NCI-H345 (cell line): ENCODE measurements at places on chromosomes 7 and 10.
A peak's percentile ranks its signal among the peaks of the same experiment; 100 is the strongest.

GRCh38 chr7:46525876-46526275, 604.8 kb upstream of the IGFBP3 start:
- DNase-seq: no peak

DNA sequence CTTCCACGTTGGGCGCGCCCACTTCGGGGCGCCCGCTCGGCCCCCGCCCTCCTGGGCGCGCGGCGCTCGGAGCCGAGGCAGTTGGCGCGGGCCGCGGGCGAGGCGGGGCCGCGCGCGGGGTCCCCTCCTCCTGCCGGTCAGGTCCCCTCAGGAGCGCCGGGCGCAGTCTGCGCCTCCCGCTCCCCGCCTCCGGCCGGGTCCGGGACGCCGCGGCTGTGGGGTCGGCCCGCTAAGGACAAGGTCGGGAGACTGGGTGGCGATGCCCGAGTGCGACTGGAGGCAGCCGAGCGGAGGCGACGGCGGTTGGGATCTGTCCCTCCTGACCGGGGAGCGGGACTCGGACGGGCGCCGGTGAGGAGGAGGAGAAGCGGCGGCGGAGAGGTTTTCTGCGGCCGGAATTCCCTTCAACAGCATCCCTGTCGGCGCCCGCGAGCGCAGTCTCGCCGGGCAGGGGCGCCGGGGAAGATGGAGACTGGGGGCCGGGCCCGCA, at the start of gene ATRNL1:
Gene ATRNL1, plus strand, starts transcription at position 80 of the 490 bp plus-strand sequence. Its CDS starts 386 bp downstream, at position 466.
- DNase-seq: peak; percentile 59

DNA sequence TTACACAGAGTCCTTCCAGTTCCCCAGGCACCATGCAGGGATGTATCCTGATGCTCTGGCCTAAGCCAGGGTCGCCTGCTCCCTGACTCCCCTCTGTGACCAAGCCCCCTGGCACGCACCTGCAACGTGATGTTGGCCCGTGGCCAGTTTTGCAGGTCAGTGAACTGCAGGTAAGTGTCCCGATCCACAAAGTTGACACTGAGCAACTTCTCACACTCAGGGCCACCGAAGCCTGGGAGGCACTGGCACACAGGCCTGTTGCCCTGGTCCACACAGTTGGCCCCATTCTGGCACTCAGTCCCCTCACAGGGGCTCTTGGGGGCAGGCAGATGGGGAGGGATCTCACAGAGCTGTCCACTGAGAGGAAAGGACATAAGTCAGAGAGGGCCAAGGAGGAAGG, 174.3 kb downstream of the LCOR start:
- no peak for DNase-seq

GRCh38 chr10:58642916-58643428, 130.3 kb downstream of the BICC1 start:
- no peak for DNase-seq

DNA sequence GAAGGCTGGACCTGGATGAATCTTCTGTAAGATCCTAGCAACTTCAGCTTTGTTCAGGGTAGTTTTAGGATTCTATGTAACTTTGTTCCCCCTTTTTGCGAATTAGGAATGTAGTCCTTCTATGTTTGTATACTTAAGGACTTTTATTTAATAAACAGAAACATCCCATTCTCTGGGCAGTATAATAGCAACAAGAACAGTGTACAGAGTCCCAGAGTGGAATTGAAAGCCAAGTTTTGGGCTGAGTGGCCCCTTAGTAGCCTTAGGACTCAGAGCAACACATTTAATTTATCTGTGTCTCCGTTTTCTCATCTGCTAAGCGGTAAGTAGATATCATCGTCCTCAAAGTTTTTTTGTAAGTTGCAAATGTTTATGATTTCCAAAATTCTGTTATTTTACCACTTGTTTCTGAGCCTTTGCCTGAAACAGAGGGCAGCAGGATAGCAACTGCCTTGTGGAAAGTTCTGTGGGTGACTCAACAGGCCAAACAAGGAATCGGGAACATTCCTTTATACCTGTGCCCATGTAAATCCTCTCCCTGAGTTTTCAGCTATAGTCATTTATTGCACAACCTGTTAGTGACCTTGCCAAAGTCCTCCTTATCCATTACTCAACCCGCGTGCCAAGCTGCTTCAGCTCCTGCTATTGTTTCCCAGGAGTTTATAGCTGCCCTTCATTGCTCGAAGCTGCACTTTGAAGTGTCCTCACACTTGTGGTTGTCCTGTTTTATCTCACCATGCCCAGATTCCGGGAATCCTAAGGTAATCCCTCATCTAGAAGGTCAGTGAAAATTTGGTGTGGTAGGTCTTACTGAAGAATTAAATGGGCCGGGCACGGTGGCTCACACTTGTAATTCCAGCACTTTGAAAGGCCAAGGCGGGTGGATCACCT, 199.1 kb upstream of the AHR start:
- no peak for DNase-seq

GRCh38 chr7:8254215-8254614, 7.8 kb downstream of the ICA1 start:
- no peak for DNase-seq

DNA sequence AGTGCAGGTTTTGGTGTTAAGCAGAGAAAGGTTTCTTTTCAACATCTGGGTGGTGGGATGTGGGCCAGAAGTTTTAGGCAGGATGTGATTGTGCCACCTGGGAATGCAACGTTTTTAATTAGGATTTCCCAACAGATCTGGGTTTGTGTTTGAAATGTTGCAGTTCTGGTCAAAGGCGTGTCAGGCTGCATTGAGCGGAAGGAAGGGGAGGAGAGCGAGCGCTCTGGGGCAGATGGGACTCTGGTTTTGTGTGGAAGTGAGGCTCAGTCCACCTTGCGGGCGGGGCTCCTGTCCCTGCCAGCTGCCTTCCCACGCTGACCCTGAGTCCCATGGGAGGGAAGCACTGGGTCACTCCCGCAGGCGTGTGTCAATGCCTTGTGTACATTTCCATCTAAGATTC, 767.7 kb downstream of the KCNMA1 start:
- no peak for DNase-seq

DNA sequence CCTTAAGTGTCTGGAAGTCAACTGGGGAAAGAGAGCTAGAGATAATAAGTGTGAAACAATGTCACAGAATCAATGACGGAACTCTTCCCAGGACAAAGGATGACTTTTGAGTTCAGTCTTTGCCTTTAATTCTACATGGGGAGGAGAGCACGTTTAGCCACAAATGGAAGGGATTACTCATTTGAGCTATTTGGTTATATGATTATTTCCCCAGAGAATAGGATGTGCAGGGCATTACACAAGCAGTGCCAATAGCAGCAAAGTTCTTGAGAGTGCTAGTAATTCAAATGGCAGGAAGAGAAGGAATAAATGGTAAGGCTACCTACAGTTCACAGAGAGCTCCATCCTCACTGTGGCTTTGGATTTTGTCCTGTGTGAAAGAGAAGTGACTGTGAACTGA, 6.0 kb downstream of the EGFR start:
- no peak for DNase-seq

DNA sequence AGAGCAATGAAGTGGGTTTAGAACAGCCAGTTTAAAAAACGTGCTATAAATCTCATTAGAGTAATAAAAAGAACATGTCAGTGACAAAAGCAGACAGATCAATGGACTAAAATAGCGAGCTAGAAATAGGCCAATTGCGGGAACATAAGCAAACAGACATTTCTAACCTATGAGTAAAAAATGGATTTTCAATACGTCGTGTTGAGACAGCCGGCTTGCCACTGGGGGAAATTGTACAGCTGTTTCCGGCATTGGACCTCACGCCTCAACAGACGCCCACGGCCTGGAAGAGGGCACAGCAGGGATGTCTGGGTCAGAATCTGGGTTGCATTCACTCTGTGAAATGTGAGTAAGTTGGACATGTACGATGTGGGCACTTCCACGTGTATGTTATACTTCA, 92.9 kb downstream of the SVOPL start:
- no peak for DNase-seq

GRCh38 chr7:8436965-8437364, 3.6 kb downstream of the NXPH1 start:
- no peak for DNase-seq

DNA sequence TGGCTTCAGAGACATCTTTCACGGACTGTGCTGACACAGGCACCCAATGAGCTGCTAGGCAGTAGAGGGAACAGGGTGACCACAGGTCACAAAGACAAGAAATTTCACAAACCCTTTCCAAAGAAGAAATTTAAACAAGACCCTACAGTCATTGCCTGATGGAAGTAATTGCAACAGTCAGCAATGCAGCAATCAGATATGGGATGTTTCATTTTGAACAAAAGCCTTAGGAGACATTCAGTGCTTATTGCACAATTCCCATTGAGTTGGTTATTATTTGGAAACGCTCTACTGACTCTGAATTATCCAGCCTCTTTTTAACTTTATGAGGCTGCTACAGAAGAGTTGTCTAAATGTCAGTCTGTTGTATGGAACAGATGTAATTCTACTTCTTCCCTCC, 85.5 kb downstream of the ETV1 start:
- peak; percentile 77 for DNase-seq

GRCh38 chr10:44394696-44395381, 9.9 kb upstream of the CXCL12 start:
- DNase-seq: no peak

DNA sequence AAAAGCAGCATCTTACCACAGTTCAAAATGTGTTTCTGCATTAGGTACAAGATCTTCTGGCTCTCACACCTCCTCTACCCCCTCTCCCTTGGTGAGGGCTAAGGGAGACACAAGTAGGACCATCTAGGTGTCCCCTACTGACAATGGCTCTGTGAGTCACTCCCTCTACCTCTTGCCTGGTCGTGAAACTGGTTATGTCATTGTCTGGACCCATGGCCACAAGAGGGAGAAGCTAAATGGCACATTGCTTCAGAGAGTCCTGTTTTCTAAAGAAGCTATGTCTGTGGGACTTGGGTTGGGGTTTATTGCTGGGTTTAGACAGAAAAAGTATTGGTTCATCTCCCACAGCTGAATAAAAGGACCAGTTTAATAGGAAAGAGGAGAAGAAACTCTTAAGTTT, 4.0 kb upstream of the PLXNA4 start:
- DNase-seq: peak; percentile 18

DNA sequence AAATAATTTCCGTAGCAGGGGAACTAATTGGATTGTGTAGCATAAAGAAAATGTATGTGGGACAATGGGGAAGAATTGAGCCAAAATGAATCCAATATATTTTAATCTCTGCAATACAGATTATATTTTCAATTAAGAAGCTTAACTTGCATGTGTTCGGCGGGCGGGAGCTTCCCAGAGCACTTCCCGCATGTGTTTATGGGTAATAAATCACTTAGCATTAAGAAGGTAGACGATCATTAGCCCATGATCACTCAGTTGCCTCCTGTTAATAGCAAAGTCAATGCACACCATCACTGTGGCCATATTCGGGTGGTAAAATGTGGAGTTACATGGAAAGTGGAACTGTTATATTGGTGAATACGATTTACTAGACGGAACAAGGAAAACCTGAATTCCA, 122.9 kb upstream of the INSYN2A start:
- DNase-seq: no peak

- DNase-seq: no peak
Measured at GRCh38 chr7:2049111-2049781, 183.5 kb downstream of the MAD1L1 start.

DNA sequence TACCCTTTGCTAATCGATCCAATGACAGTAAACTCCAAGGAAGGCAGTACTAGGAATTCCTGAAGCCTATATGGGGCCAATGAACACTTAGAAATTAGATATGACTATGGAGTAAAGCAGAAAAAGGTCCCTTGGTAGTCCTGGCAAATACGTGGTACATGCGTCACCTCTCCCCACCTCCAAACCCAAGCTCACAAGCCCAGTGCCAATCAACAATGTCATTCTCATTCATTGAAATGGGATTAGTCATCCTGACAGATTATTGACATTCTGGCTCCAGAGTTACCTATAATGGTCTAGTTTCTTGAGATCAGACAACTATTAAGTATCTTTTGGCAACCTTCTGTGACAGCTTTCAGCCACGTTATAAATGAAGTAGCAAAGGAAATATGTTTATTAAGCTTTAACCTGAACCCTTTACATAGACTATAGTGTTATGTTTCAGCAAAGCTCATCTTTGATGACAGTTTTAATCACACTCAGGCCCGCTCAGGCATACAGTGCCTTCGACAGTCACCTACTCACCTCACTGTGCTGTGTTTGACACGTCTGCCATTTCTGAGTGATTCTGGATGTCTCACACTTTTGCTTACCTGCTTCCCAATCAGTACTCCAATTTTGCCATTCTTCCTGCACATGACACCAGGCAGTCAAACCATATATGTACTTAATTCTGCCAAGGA, 69.6 kb upstream of the ADO start:
- no peak for DNase-seq

DNA sequence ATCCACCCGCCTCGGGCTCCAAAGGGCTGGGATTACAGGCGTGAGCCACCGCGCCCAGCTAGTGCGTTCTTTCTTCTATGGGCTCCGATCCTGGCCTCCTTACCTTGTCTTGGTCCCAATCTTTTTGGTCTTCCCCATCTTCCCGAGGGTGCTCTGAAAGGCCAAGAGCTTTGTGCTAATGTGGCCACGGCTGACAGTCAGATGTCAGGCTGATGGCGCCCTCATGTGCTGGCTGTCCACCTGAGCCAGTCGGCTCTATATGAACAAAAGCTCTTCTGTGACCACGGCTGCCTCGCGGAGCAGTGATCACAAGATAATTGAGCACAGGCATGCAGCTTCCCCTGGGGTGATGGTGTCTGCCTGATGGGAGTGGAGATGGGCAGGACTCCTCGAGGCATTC, 11.0 kb upstream of the AHCYL2 start:
- peak; percentile 8 for DNase-seq

GRCh38 chr10:6607778-6608177, 27.7 kb upstream of the PRKCQ start:
- no peak for DNase-seq

DNA sequence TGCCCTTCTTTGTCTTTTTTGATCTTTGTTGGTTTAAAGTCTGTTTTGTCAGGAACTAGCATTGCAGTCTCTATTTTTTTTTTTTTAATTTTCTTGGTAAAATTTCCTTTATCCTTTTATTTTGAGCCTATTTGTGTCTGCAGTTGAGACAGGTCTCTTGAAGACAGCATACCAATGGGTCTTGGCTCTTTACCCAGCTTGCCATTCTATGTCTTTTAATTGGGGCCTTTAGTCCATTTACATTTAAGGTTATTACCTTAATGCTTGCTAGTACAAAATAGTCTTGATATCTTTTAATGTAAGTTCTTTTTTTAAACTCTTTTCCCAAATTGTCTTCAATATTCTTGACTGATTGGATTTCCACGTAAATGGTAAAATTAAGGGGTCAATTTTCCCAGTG, 398.3 kb upstream of the CHRM2 start:
- DNase-seq: no peak

DNA sequence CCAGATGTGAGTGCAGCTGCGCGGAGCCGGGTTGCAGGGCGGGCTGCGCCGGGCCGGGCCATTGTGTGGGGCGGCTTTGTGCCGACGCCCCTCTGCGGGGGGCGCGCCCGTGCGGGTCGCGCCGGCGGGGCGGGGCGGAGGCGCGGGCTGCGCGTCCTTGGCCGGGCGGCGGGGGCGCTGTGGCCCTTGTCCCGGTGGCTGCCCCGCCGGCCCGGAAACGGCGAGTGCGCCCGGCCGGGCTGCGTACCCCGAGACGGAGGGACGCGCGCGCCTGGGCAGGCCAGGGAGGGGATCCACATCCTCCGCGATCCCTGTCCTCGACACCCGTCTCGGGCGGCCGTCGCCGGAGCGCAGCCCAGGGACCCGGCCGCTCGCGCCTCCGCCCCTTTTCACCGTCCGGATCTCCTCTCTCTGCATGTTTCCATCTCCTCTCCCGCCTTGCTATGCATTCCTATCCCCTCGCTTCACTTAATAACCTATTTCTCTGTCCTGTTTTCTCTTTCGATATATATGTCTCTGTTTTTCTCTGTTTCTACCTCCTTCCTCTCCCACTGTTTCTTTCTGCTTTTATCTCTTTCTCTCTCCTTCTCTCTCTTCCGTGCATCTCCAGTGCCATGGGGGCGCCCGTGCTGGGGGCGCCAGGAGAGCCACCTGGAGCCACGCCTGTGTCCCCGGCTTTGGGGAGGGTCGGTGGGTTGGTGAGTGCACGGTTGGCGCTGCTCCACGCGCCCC, 765 bp downstream of the PFKFB3 start:
- DNase-seq: peak; percentile 14
